PC-9 (cell line): ENCODE measurements at places on chromosomes 12 and 14. TPM values are rescaled to one million over a fixed set of nuclear protein-coding genes. Genes with fewer than 3 reads are reported as not detected.
A peak's percentile ranks its signal among the peaks of the same experiment; 100 is the strongest.

GRCh38 chr12:57627501-57628279, 5.3 kb downstream of the B4GALNT1 start:
- DNase-seq = no peak

Gene PPP1R1A
- not detected in 2 replicates for total RNA-seq

Gene MIPOL1
- 12.1 and 13.1 TPM in 2 replicates for total RNA-seq

- no peak for DNase-seq
Observed at GRCh38 chr12:46304070-46304469, 35.2 kb upstream of the SLC38A1 start.

DNA sequence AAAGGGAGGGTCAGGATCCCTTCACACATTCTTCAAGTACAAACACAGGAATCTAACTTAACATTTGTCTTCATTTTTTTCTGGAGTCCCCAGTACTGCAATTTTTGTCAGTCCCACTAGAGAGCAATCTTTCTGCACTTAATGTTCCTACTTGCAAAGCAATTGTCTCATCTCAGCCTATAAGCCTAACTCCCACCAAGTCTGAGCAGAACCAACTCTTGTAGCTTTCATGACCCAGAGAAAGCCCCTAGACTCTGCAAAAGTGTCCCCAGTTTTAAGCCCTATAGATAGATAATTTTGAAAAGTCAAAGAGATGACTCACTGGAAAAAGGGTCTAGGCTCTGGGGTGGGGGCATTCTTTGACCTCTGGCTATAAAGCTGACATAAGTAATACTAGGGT, 1.8 kb upstream of the ZBTB39 start:
- no peak for DNase-seq

GRCh38 chr14:31834616-31835015, 242.5 kb upstream of the ARHGAP5 start:
- DNase-seq = no peak

DNA sequence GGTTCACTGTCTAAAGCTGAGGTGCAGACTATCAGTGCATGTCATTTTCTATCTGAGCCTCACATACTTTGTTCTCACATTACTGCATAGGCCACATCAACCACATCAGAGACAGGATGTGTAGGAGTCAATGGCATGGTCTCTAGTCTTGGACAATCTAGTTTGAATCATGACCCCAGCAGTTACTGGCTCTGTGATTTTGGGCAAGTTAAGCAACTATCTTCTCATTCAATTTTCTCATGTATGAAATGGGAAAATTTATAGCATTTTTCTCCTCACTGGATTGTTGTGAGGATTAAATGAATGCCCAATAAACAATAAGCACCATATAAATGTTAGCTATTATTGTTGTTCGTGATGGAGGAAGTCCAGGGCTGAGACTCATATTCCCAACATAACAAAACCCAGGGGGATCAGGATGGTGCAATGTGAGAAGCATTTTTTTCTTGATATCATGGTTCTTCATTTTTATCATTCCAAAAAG, 432.6 kb downstream of the LRIG3 start:
- DNase-seq = no peak

Gene HOXC4
- 3.8 and 4.7 TPM in 2 replicates for total RNA-seq

Gene LRIG3
- total RNA-seq = 8.8 and 10.6 TPM in 2 replicates

GRCh38 chr12:101018540-101018939, 191.5 kb downstream of the SLC5A8 start:
- peak; percentile 39 for DNase-seq

DNA sequence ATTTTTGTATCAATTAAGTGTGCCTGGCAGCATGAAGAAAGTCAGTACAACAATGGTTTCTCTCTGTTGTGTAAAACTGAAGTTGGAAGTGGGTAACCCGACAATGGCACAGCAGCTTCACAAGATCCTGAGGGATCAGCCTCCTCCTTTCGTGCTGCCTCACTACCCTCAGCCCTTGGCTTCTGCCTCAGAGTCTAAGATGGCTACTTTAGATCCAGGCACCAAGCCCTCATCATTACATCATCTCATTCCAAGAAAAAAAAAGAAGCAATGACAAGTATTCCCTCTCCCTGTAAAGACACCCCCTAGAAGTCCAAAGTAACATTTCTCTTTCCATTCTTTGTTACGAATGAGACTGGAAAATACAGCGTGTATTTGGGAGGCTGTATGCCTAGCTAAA, 92.6 kb downstream of the DNAI7 start:
- DNase-seq = no peak

GRCh38 chr12:132723764-132724140, 13.1 kb downstream of the PGAM5 start:
- no peak for DNase-seq

- DNase-seq = no peak
Observed at GRCh38 chr14:65560340-65561027, 148.0 kb downstream of the FUT8 start.

Gene FGF6
- total RNA-seq = not detected in 2 replicates

DNA sequence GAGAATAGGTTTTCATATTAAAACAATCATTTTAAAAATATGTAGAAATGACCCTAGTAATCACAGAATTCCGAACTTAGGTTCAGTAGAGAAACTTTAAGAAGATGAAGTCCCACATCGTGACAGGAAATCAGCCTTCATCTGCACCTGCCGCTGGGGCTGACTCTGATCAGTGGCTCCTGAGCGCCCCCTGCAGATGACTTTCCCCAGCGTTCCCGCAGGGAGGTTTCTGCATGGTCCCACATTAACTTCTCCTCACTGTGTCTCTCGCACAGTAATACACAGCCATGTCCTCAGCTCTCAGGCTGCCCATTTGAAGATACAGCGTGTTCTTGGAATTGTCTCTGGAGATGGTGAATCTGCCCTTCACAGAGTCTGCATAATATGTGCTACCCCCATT, 1131.1 kb downstream of the TMEM121 start:
- no peak for DNase-seq

Gene TSPAN11
- not detected in 2 replicates for total RNA-seq

- DNase-seq = no peak
Observed at GRCh38 chr14:32925439-32925838, 13.2 kb upstream of the NPAS3 start.

DNA sequence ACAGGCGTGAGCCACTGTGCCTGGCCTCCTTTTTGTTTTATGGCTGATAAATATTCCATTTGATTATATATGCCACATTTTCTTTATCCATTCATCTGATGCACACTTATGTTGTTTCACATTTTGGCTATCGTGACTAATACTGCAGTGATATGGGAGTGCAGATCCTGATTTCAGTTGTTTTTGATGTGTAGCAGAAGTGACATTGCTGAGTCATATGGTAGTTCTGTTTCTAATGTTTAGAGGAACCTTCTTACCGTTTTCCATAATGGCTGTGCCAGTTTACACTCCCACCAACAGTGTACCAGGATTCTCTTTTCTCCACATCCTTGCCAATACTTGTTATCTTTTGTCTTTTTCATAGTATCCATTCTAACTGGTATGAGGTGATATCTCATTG, 235.9 kb downstream of the ERC1 start:
- no peak for DNase-seq

DNA sequence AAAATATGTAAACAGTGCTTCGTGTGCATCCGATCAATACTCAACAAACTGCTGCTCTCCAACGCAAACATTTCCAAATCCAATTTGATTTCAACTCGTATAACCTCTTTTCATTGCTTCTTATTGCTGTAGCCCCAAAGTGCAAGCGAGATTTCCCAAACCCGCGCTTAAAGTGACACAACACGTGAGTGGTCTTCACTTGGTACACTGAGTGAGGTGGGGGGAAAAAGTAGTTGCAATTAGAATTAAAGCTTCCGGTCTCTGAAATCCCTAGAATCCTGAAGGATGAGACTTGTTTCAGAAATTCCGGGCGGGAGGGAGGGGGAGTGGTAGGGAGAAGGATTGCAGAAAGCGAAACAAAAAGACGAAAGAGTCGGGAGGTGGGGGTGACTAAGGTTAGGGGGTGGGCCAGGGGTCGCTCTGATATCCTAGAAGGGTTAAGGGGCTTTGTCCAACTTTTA, 387.5 kb downstream of the BCAT1 start:
- DNase-seq = no peak

Gene IFI27L2
- total RNA-seq = 5.4 and 5.6 TPM in 2 replicates

DNA sequence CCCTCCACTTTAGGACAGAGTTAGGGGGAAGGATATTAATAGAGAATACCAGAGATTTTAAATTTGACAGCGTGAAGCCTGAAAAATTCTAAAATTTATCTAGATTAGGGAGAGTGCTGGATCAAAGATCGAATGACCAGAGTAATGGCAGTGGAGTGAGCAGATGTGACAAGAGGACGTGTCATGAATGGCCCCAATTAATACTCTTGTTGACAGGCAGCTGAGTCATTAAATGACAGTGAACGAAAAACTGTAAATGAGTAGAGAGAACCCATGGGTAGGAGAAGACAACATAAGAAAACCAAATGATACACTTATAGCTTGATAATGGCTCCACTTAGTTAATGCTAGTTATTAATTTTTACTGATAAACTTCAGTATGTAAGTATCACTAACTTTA, 73.9 kb upstream of the PLEKHA5 start:
- DNase-seq = no peak

GRCh38 chr12:106134294-106134949, 4.3 kb downstream of the NUAK1 start:
- no peak for DNase-seq

GRCh38 chr12:27186022-27186839, 57.9 kb upstream of the STK38L start:
- DNase-seq = no peak

Gene PMCH
- not detected in 2 replicates for total RNA-seq

GRCh38 chr12:88562151-88562550, 18.1 kb downstream of the KITLG start:
- no peak for DNase-seq

DNA sequence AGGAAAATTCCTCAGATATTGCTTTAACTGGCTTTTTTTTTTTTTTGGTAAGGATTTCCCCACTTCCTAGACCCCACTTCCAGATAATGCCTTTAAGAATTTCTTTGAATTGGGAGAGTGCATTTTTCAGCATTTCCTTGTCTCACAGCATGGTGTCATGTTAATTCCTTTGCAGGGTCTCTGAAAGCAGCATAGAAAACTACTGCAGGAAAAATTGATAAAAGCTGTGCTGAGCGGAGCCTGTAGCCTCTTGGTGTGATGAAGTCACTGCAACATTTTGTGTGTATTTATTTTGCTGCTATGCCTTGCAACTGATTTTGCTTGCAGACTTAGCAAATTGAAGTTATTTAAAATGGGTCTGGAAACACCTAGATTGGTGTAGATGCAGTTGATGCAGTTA, 2.7 kb downstream of the ANO4 start:
- DNase-seq = no peak

DNA sequence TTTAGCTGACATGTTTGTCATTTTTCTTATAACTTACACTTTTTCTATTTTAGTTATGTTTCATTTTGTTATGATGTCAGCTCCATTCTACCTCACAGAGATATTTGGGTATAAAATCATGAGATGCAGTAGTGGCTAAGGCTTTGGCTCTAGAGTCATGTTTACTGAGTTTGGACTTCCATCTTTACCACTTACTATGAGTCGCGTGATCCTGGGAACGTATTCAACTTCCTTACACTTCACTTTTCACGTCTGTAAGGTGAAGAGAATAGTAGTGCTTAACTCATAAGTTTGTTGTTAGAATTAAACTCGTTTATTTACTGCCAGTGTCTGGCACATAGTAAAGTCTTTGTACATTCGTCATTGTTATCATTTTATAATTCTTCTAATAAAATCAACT, 126.3 kb downstream of the ERC1 start:
- no peak for DNase-seq

Gene CLEC1B
- not detected in 2 replicates for total RNA-seq

DNA sequence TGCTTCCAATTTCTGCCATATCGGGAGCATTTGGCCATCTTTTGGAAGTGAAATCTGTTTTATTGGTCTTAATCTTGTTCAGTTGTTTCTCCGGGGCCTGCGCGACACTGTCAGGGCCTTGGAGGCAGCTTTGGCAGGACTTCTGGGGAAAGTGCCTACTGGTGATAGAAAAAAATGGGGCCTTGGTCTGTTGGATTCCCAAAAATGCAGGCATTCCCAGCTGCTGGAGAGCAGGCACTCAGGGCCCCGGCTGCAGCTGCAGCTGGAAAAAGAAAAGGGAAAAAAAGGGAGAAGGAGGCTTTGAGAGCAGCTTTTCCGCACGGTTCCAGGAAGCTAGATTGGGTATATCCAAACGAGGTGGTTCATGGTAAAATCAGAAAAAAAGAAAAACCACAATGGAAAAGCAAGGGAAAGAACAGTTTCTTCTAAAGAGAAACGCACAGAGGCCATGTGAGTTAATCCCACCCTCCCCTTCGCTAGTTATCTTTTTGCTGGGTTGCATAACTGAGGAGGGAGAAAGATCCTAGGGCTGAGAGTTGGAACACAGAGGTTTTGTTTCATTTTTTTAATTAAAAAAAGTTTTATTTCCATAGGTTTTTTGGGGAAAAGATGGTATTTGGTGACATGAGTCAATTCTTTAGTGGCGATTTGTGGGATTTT, 134.7 kb upstream of the RFLNA start:
- DNase-seq = no peak

DNA sequence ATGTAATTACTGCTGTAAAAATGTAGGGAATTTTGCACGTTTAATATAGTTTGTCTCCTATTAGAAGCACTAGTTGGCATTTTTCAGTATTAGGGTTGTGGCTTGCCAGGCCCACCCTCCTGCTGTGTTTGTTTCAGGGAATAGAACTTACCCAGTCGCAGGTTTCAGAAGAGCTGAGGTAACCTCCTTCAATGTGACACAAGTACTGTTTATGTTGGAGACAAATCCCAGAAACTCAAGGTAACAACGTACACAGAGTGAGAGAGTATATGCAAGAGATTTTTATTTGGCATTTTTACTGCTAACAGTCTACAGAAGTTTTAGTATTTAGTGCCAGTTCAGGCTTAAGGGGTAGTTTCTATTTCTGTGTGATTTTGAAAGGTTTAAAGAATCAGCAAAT, 284.3 kb downstream of the RAD51B start:
- DNase-seq = no peak

Gene NPFF
- not detected in 2 replicates for total RNA-seq

Gene OR4K5
- total RNA-seq = not detected in 2 replicates

Gene CACNA2D4
- 0.45 TPM in 1 of 2 replicates, not detected in the other for total RNA-seq

DNA sequence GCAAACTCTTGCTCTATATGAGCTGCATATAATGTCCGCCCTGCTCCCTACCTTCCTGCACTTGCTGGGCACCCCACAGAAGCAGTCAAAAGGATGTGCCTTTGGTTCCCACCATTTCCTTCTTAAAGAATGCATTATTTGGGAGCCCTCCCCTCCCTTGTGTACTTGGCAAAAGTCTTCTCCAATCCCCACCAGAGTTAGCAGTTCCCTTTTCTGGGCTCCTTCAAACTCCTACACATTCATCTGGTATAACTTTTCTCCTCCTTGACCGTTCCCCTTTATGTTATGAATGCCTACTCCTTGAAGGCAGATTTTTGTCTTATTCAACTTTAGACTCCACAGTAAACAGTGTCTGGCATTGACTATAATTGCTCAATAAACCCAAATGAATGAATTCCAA, 27.8 kb downstream of the AREL1 start:
- no peak for DNase-seq
